M059J (cell line): ENCODE measurements at places on chromosomes 4 and X. TPM values are rescaled to one million over a fixed set of nuclear protein-coding genes. Genes with fewer than 3 reads are reported as not detected.

- peak; percentile 94 for DNase-seq
These were observed 37.8 kb downstream of the GAB3 start for GRCh38 chrX:154712781-154713740.

DNA sequence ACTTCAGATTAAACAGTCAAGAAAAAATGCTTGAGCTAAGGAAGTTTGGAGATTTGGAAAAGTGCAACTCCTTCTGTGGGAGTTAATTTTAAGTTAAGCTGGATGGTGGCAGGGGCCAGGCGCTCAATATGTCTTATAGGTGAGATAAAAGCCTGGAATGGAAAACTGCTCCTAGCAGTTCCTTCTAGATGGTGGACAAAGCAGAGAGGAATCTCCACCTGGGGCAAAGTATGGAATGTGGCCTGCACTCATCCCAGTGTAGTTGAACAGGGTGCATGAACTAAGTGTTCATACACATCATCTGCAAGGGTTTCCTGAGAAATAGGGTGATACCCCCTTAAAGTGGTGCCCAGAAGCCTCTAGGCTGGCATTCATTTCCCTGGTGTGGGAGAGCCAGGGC is 227.1 kb downstream of the FGF13 start:
- DNase-seq, result no peak

GRCh38 chr4:187019896-187020295 is 296.2 kb upstream of the FAT1 start:
- no peak for DNase-seq

GRCh38 chrX:46597208-46597607 is 23.6 kb downstream of the CHST7 start:
- DNase-seq, result no peak

- no peak for DNase-seq
These were observed 5.0 kb downstream of the OPRPN start for GRCh38 chr4:70402762-70403161.

GRCh38 chr4:94011190-94011589 is 182.6 kb downstream of the ATOH1 start:
- DNase-seq, result no peak

DNA sequence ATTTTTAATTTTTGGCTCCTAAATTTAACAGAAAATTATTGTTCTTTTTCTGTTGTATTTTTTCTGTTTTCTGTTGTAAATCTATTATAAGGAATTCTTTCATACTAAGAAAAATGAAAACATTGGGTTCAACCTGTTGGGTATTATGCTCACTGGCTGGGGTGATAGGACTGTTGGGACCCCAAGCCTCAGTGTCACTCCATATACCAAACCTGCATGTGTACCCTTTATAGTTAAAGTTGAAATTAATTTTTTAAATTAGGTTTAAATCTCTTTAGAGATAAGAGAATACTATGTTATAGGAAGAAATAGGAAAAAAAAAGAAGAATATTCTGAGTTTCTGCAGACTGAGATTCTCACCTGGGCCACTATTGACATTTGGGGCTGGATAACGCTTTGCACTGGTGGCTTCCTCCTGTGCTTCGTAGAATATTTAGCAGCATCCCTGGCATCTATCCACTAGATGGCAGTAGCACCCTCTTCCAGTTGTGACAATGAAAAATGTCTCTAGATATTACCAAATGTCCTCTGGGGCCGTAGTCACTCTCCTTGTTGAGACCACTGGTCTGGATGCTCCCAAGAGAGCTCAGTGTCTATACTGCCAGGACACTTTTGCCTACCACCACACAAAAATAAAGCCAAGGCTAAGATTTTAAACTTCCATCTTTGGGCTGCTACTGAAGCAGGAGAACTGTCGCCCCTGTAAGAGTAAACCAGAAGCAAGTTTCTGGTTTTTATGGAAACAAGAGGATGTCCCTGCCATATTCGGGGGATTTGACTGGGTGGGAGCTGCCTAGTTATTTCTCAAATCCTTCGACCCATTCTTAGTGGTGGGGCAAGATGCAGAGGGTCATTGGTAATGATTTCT is 22.4 kb upstream of the CLTRN start:
- DNase-seq, result peak; percentile 67

The IRF2 gene
- total RNA-seq, result 40.1 and 40.6 TPM in 2 replicates

GRCh38 chr4:65880594-65880993 is 210.3 kb upstream of the EPHA5 start:
- DNase-seq, result no peak

The RBMX2 gene
- total RNA-seq, result 48.7 and 54.3 TPM in 2 replicates

DNA sequence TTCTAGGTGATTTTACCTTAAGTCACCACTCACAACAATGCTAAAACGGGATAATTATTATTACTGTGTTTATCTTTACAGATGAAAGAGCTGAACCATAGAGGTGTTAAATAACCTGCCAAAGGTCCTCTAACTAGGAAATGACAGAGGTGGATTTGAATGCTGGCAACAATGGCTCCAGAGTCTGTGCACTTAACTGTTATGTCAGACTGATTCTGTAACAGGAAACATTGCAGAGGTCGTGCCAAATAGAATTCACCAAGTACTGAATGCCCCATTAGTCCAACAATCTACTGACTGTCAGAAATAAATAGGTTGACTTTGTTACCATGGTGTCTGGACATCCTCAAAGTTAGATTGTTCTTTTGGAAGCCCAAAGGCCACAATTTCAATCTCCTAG is 20.9 kb upstream of the USP27X start:
- DNase-seq, result no peak

DNA sequence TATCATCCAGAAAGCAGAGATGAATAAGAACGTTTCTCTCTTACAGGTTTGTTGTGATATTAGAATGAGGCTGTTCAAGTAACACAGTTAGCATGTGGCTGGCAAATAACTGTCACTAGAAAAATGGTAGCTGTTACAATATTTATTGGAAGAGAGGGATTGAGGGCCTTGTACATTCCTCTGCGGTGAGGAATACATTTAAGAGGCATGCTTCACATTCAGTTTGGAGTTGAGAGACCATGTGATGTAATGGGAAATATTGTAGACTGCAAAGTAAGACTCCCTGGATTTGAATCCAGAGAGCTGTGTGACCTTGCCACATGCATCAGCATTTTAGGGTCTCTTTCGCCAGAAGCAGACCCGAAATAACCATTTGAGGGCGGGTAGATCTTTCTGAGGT is 104.8 kb upstream of the KIT start:
- DNase-seq, result peak; percentile 71

- DNase-seq, result no peak
These were observed 655.2 kb downstream of the FAM133A start for GRCh38 chrX:94329182-94329581.

GRCh38 chr4:112144546-112145325 is 518 bp upstream of the FAM241A start:
- no peak for DNase-seq

GRCh38 chr4:78691971-78692821 is 84.0 kb upstream of the BMP2K start:
- no peak for DNase-seq

- DNase-seq, result no peak
These were observed 60.7 kb upstream of the RAPGEF2 start for GRCh38 chr4:159042097-159042605.
